ENCODE measurements at places on chromosomes 1 and 21.

DNA sequence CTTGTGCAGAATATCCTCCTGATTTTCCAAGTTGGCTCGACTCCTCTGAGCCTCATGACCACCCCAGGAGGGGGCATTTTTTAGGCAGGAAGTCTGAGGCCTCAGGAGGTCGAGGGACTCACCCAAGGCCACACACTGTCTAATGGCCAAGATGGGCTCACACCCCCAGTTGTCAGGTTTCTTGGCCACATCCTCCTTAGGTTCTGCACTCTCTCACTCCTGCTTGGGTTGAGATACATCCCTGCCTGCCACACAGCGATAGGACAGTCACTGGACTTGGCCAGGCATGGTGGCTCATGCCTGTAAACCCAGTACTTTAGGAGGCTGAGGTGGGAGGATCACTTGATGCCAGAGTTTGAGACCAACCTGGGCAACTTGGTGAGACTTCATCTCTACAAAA is 4.6 kb downstream of the CA6 start:
- peaks cover 2% of the 10 kb centered on the region for H3K27me3 ChIP-seq
- H3K4me3 ChIP-seq: no peak overlapping the region
- no peaks in the 10 kb centered on the region for H3K36me3 ChIP-seq
- H3K27ac ChIP-seq: no peak overlapping the region
- H3K4me1 ChIP-seq: peaks cover 2% of the 10 kb centered on the region
- DNase-seq: no peak

DNA sequence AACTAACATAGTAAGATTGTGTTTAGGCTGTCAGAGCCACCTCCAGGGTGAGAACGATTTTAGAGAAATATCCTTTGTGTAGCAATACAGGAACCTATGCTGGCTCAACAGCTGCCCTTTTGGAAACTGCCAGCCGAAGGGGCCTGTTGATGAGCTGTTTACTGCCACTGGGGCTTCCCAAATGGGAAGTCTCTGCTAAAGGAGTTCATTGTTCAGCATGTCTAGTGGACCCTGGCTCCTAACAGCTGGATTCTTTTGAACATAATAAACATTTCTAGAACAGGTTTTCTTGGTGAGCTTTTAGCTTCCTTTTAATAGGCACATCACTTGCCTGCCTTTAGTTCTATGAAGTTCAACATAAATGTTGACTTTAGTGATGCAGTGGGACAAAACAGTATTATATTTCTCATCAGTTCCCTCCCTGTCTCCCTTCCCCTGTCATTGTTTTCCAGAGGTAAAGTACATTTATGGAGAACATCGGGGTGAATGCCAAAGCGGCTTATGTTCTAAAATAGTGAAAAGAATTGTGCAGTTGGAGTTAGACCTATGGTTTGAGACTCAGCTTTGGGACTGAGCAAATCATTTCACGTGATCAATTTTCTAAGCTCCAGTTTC is 57.4 kb downstream of the UCK2 start:
- no peaks in the 10 kb centered on the region for H3K36me3 ChIP-seq
- peaks cover 28% of the 10 kb centered on the region for H3K4me1 ChIP-seq
- H3K4me3 ChIP-seq: no peak overlapping the region
- H3K27ac ChIP-seq: no peak overlapping the region
- H3K27me3 ChIP-seq: no peaks in the 10 kb centered on the region

GRCh38 chr1:22824466-22824865 is 113.8 kb downstream of the EPHB2 start:
- no peaks in the 10 kb centered on the region for H3K4me1 ChIP-seq
- H3K4me3 ChIP-seq: no peak overlapping the region

DNA sequence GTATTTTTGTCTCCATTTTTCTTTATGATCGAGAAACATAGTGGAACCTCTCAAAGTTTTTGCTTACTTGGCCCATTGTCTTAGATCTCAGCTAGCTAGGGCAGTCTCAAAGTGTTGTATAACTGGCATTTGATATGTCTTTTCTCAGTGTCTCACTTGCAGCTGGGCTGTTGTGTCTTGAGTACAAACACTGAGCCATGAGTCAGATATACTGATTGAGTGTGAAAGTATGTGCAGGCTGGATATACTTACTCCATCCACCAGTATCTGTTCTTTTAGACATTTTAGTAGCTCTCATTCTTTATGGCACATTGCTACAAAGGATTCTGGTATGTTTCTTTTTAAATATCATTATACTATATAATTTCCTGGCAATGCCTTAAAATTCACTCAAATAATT is 14.3 kb upstream of the GPR52 start:
- no peak for DNase-seq
- peaks cover 18% of the 10 kb centered on the region for H3K36me3 ChIP-seq
- no peak overlapping the region for H3K27ac ChIP-seq
- no peak overlapping the region for H3K4me3 ChIP-seq

GRCh38 chr1:91124989-91125417 is 103.2 kb upstream of the ZNF644 start:
- no peaks in the 10 kb centered on the region for H3K4me1 ChIP-seq
- no peak overlapping the region for H3K4me3 ChIP-seq
- no peak overlapping the region for H3K27ac ChIP-seq
- DNase-seq: no peak
- H3K36me3 ChIP-seq: no peaks in the 10 kb centered on the region
- peaks cover 7% of the 10 kb centered on the region for H3K27me3 ChIP-seq

- no peak overlapping the region for H3K27ac ChIP-seq
- H3K4me3 ChIP-seq: no peak overlapping the region
- DNase-seq: no peak
- no peaks in the 10 kb centered on the region for H3K4me1 ChIP-seq
- H3K27me3 ChIP-seq: no peaks in the 10 kb centered on the region
- H3K36me3 ChIP-seq: no peaks in the 10 kb centered on the region
Measured at GRCh38 chr1:61506236-61506635, 218.7 kb downstream of the TM2D1 start.

DNA sequence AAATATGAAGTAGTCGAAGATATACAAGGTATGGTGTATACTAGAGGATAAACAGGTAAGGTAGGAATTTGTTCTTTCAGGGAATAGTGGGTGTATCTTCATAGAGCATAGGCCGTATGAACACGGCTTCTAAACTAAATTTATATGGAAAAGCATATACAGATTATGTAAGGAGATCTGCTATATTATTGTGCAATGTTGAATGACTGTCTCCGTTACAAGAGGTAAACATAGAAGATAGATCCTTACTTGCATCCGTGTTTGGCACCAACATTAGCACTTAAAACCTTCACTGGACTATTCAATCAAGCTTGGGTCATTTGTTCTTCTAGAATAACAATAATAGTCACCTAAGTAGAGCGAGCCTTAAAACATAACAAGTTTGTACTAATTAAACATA is 45.9 kb downstream of the CLEC20A start:
- no peak for DNase-seq
- H3K27me3 ChIP-seq: no peaks in the 10 kb centered on the region
- no peaks in the 10 kb centered on the region for H3K4me1 ChIP-seq
- H3K36me3 ChIP-seq: no peaks in the 10 kb centered on the region
- no peak overlapping the region for H3K27ac ChIP-seq

DNA sequence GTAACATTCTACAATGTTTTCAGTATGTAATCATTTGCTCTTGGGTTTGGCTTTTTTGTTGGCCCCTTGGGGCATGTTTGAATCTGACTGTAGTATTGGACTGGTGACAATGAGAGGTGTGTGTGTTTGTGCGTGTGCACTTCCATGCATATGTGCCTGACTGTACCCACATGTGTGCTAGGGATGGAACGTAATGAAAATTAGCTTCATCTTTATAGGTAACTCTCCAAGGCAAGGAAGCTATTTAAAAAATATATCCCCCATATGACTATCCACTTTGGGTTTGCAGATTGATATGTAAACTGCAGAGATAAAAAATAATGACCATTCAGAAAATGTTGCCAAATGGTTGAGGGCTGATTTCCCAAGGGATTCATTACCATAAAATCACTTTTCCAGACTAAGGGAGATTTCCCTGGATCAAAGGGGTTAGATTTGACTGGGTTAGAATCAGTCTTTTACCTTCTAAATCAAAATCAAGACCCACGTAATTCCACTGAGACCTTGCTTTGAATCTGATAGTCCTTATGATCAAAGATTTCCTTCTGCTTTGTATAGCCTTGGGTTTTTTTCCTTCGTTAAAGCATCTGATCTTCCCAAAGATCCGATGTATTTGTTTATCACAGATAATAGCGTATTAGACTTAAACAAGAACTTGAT is 189.7 kb downstream of the CENPF start:
- H3K36me3 ChIP-seq: no peaks in the 10 kb centered on the region
- no peaks in the 10 kb centered on the region for H3K4me1 ChIP-seq
- H3K27me3 ChIP-seq: no peaks in the 10 kb centered on the region
- DNase-seq: no peak

- no peaks in the 10 kb centered on the region for H3K27me3 ChIP-seq
- H3K4me3 ChIP-seq: peak overlapping the region; percentile 3
- H3K27ac ChIP-seq: no peak overlapping the region
- DNase-seq: no peak
Measured at GRCh38 chr21:45209685-45210284, 77.9 kb downstream of the POFUT2 start.
